ENCODE measurements at places on chromosomes 2 and 18.

- DNase-seq: no peak
These were observed 19.3 kb downstream of the ALPK2 start for GRCh38 chr18:58609536-58609993.

- DNase-seq: no peak
These were observed 31.2 kb downstream of the NGEF start for GRCh38 chr2:232981767-232982360.

DNA sequence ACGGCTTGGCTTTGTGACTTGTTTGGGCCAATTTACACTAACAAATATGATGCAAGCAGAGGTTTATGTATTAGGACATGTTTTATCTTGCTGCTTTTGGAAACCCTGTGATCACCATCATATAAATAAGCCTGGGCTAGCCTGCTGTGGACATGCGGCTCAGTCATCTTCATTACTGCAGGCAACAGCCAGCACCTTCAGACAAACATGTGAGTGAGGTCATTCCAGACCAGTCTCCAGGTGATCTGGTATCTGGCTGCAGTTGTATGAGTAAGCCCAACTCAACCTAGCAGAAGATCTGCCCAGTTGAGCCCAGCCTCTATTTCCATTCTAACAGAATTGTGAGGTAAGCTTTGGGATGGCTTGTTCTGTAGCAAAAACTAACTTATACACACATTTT lies 254.6 kb upstream of the ATP5MC3 start:
- no peak for DNase-seq

- DNase-seq: no peak
These were observed 14.0 kb upstream of the MTA3 start for GRCh38 chr2:42554392-42554791.

DNA sequence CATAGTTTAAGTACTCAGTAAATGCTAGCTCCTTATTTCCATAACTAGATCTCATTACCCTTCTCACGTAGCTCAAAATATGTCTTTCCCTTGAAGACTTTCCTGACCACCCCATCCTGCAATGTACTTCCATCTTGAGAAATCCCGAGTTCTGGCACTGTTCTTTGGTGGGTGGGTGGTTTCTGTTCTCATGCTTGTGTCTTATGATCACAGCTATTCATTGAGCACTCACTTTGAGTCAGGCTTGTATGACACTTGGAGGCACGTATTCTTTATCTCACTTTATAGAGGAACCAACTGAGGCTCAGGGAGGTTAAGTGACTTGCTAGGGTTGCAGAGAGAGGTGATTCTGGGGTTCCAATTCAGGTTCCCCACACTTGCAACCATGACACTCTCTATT lies 9.0 kb upstream of the CLIP4 start:
- DNase-seq: no peak
